Effector CD8-positive, alpha-beta T cell (primary cell): ENCODE measurements at places on chromosomes 11 and 22.

- DNase-seq = no peak
Observed at GRCh38 chr22:28102151-28102812, 183.2 kb upstream of the PITPNB start.

GRCh38 chr11:30735946-30736345, 149.8 kb upstream of the MPPED2 start:
- no peak for DNase-seq

DNA sequence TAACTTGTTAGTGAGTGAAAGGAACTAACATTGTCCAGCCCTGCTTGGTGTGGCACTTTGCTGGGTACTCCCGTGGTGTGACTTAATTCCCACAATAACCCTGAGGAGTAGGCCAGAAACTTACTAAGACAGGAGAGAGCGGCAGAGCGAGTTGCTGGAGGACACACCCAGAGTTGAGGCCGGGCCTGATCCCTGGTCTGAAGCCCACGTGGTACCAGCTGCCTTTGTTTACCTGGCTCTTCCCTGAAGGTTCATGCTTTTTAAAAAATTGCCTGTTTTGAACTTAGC, 594 bp downstream of the MPST start:
- DNase-seq = no peak

DNA sequence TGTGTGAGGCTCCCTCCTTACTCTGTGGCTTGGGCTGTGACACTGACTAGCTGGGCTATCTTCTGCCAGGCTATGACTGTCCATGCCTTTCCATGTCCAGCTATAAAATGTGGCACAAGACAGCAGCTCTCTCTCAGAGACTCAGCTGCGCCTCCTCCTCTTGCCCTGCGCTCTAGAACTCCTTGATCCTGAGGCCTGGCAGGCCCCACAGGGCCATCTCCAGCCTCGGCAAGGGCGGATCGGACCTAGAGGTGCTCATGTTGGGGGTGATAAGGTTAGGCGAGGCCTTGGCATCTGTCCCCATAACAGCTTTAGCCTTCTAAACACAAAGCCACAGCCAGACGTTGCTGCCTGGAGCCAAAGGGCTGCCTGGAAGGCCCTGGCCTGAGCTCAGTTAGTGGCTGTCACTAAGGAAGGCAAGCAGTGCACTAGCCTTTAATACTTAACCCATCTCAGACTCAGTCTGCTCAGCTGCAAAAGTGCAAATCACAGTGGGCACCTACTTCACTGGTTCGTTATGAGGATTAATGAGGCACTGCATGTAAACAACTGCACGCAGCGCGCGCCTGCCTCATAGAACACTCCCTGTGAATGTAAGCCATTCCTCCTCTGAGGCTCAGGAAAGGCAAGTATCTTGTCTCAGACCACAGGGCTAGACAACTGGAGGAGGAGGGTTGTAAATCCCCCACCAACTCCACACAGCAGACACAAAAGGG, 1.2 kb downstream of the GUCD1 start:
- DNase-seq = no peak

DNA sequence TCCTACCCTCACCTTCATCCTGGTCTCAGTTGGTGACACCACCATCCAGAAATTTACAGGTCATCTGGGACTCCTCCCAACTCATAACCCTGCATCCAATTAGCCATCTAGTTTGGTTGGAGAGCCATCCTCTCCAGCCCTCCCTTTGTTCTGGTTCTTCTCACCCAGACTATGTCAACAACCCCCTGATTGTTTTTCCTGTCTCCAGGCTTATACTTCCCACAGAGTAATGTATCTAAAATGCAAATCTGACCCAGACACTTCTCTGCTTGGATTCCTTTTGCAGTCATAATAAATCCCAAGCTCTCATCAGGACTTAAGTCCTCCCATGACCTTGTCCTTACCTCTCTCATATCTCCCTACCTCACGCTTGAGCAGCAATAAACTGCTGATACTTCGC, 3.0 kb downstream of the TTC12 start:
- no peak for DNase-seq

DNA sequence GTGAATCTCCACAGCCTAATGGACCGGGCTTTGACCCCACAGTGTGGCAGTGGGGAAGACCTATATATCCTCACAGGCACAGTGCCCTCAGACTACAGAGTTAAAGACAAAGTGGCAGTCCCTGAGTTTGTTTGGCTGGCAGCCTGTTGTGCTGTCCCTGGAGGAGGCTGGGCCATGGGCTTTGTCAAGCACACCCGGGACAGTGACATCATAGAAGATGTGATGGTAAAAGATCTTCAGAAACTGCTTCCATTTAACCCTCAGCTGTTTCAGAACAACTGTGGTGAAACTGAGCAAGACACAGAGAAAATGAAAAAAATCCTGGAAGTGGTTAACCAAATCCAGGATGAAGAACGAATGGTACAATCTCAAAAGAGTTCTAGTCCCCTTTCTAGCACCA, 39.0 kb downstream of the ENDOD1 start:
- no peak for DNase-seq

GRCh38 chr11:19846654-19847305, 134.1 kb downstream of the NAV2 start:
- DNase-seq = no peak

- DNase-seq = no peak
Observed at GRCh38 chr11:10350334-10350733, 45.5 kb downstream of the ADM start.

GRCh38 chr22:28064920-28065319, 145.9 kb upstream of the PITPNB start:
- no peak for DNase-seq

DNA sequence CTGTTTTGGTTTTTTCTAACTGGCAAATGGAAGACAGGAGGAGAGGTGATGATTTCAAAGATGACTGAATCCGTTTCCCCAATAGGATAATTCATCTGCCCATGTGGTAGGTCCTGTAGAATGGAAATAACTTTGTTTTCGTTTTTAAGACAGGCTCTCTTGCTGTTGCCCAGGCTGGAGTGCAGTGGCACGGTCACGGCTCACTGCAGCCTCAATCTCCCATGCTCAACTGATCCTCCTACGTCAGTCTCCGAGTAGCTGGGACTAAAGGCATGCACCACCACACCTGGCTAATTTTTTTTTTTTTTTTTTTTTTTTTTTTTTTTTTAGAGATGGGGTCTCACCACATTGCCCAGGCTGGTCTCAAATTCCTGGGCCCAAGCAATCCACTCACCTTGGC, 77.4 kb upstream of the BIRC3 start:
- DNase-seq = no peak

- DNase-seq = no peak
Observed at GRCh38 chr22:43988116-43988820, 33.0 kb downstream of the SAMM50 start.

- DNase-seq = no peak
Observed at GRCh38 chr11:65781152-65781961, 581 bp upstream of the AP5B1 start.

- DNase-seq = no peak
Observed at GRCh38 chr11:65811764-65812475, 21.8 kb upstream of the SNX32 start.

GRCh38 chr11:104764710-104765045, 133.6 kb downstream of the CASP12 start:
- no peak for DNase-seq

DNA sequence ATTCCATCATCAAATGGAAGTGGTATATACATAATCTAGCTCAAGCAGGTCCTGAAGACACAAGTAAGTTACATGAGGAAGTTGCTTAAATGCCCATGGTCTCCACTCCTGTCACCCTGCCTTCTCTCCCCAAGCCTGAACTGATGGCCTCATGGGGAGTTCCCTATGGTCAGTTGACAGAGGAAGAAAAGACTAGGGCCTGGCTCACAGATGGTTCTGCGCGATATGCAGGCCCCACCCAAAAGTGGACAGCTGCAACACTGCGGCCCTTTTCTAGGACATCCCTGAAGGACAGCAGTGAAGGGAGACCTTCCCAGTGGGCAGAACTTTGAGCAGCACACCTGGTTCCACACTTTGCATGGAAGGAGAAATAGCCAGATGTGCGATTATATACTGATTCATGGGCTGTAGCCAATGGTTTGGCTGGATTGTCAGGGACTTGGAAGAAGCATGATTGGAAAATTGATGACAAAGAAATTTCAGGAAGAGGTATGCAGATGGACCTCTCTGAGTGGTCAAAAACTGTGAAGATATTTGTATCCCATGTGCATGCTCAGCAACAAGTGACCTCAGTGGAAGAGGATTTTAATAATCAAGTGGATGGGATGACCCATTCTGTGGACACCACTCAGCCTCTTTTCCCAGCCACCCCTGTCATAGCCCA, 17.3 kb upstream of the CD82 start:
- DNase-seq = no peak

- DNase-seq = no peak
Observed at GRCh38 chr11:130847517-130847916, 68.8 kb downstream of the SNX19 start.

GRCh38 chr11:17401841-17402240, 13.4 kb upstream of the KCNJ11 start:
- no peak for DNase-seq

GRCh38 chr22:47592791-47593190, 830.3 kb downstream of the TBC1D22A start:
- DNase-seq = no peak

DNA sequence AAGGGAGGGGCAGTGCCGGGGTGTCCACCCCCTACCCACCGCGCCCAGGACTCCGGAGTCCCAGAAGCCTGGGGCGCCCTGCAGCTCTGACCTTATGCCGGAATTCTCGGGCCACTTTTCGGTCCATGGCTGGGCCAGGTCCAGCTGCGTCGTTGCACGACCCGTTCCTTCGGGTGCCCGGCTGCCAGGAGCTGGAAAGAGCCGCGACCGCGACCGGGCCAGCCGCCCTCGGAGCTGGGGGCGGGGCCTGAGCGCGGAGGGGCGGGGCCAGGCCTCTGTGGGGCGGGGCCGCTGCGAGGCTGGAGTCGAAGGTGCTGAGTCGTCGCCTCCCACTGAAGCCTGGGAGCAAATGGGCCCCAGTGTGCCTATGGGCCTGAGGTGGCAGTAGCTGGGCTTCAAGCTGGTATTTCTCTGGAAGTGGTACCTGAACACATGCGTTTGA, at the start of gene USH1C:
Gene USH1C, minus strand, starts transcription at position 236 of the 442 bp plus-strand sequence. Its CDS starts 109 bp downstream, at position 127.
- DNase-seq = no peak

DNA sequence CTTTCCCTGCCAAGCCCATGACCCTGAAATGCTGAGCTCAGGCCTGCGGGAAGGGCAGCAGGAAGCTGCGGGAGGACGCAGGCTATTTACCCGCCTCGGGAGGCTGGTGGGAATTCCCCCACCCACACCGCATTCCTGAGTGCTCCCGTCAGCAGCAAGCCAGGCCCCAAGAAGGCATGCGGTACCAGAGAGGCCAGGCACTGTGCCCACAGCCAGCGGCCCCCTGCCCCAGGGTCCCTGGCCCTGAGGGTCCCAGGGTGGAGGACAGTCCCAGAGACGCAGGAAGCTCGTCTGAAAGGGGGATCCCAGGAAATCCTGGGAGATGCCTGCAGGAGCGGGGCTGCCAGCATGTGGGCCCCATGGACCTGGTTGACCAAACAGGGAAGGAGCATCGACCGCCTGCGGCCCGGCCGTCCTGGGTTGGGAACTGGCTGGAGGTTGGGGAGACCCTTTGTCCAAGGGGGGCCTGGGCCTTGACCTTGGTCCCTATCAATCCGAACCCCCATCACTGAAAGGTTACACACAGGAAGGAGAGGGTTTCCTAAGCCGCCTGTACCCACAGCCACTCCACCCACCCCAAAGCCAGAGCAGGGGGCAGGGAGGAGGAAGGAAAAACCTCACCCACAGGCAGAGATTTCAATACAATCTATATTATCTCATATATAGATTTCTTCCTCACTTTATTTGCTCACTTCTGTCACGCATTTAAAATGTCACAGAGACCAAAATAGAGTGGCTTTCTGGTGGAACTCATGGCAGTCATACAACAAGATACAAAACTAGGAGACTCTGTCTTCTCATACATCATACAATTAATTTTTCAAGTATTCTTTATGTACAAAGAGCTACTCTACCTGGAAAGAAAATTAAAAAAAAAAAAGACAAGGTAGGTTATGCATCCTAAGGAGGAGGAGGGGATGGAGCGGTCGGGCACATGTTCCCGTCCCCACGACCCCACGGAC, 17.1 kb downstream of the MAFF start:
- no peak for DNase-seq

GRCh38 chr11:91495837-91496236, 728.8 kb upstream of the FAT3 start:
- no peak for DNase-seq

DNA sequence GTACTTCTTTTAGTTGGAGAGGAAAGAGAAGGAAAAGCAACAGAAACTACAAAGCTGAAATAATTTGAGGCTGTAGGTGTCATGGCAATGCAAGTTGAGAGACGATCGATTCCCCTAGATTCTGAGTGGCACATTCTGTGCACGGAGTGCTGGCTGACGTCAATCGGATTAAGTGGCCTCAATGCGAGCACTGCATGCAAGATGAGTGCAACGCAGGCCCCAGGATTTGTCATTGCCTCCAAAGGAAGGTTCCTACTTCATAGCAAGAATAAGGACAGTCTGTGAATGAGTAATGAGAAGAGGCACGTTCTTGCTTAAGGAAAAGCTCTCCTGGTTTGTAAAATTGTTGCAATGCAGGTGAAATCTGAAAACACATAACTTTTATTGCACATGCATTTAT, 892.4 kb downstream of the KCNA4 start:
- no peak for DNase-seq

DNA sequence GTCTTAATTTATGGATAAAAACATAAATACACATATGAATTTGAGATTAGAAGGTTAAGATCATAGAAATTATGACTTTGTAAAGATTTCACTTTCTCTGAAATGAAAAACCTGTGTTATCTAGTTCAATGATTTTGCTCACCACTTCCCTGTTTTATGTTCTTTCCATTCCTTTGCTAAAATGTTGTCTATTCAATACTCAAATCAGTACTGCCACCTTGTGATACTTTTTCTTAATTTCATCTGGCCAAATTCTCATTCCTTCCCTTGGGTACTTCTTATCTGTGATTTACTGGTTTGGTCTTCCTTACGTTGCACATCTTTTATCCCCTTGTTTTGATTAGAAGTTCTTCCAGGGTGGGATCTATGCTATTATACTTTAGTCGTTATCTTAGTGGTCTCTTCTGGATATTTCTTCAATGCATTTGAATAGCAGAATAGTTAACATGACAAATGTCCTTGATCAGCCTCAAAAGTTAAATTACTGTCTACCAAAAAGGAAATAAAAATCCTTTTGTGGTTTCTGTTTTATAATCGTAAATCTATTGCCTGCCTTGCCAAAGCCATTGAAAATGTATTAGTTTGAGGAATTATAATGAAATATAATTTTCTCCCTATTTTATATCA, 197.0 kb downstream of the PGR start:
- DNase-seq = no peak
